ENCODE measurements at places on chromosomes 4 and X.

DNA sequence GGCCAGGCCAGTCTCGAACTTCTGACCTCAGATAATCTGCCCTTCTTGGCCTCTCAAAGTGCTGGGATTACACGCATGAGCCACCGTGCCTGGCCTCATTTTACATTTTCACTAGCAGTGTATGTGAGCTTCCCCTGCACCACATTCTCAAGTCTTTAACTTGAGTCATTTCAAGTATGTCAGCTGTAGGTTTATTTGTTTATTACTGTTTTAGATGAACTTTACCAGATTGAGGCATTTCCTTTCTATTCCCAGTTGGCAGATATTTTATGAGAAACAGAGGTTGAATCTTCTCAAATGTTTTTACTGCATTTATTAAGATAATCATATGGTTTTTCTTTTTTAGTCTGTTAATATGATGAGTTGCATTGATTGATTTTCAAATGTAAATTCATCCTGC lies 114.6 kb upstream of the SH3RF1 start:
- H3K4me3 ChIP-seq: no peak overlapping the region
- no peak overlapping the region for H3K27ac ChIP-seq
- no peaks in the 10 kb centered on the region for H3K4me1 ChIP-seq
- DNase-seq: no peak
- no peaks in the 10 kb centered on the region for H3K27me3 ChIP-seq

DNA sequence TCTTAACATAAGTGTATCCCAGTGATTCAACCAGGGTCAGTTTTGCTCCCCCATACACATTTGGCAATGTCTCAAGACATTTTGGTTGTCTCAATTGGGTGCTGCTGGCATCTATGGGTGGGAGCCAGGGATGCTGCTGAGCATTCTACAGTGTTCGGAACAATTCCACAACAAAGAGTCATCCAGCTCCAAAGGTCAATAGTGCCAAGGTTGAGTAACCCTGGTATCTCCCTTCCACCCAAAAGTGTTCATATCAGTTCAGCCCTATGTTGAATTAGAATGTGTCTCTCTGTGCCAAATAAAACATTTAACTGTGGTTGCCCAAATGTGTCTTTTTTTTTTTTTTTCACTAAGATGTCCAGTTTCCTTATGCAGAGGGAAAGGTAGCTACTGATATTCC lies 129.4 kb upstream of the RAI2 start:
- no peak for DNase-seq
- H3K27ac ChIP-seq: no peak overlapping the region
- peaks cover 7% of the 10 kb centered on the region for H3K4me1 ChIP-seq
- peaks cover 1% of the 10 kb centered on the region for H3K36me3 ChIP-seq
- no peak overlapping the region for H3K4me3 ChIP-seq

DNA sequence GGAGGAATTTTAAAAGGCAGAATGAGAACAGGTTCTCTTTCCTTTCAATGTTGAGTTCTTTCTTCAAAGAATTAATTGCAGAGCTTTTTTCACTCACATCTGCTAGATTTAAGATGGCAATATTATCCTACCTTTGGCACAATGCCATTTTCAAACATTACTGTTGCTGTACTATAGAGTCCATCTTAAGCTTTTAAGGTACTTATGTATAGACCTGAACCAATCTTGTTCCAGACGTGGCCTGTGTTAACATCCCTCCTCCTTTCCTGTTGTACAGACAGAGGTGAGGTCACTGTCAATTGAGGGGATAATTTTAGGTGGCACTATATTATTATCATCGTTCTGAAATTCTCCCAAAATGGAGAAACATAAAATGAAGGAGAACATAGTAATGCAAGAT lies 53.0 kb upstream of the MYOZ2 start:
- no peak overlapping the region for H3K4me3 ChIP-seq
- no peaks in the 10 kb centered on the region for H3K27me3 ChIP-seq
- H3K27ac ChIP-seq: peak overlapping the region; percentile 59
- peaks cover 13% of the 10 kb centered on the region for H3K4me1 ChIP-seq

DNA sequence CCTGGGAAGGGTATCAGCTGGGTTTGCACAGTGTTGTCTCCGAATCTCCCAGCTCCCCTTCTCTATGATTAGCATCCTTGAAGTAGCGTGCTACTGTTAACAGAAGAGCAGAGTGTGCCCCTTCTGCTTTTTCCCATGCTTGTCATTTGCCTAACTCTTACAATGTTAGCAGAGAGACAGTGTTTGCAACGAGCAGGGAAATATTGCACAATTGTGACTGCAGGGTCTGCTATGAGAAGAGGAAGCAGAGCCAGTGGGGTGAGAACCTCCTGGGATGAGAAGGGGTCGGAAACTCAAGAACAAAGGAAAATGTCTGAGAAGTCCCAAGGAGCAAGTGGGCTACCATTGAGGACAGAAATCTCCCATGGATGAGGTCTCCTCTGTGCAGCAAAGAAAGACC lies 7.8 kb upstream of the CHRNA9 start:
- H3K27ac ChIP-seq: peak overlapping the region; percentile 8
- no peaks in the 10 kb centered on the region for H3K36me3 ChIP-seq
- peaks cover 31% of the 10 kb centered on the region for H3K4me1 ChIP-seq
- DNase-seq: no peak
- no peak overlapping the region for H3K4me3 ChIP-seq

GRCh38 chrX:140709421-140709846 lies at the start of gene LINC00632:
Gene LINC00632 (plus strand): TSS chrX:140709759.
- DNase-seq: no peak
- H3K27me3 ChIP-seq: no peaks in the 10 kb centered on the region
- peak within 1 kb of the TSS; percentile 66 for H3K4me3 ChIP-seq
- peak within 1 kb of the TSS; percentile 83 for H3K27ac ChIP-seq

GRCh38 chrX:41245641-41246040 lies 88.3 kb upstream of the DDX3X start:
- no peak for DNase-seq
- no peaks in the 10 kb centered on the region for H3K4me1 ChIP-seq
- no peak overlapping the region for H3K27ac ChIP-seq
- no peak overlapping the region for H3K4me3 ChIP-seq

DNA sequence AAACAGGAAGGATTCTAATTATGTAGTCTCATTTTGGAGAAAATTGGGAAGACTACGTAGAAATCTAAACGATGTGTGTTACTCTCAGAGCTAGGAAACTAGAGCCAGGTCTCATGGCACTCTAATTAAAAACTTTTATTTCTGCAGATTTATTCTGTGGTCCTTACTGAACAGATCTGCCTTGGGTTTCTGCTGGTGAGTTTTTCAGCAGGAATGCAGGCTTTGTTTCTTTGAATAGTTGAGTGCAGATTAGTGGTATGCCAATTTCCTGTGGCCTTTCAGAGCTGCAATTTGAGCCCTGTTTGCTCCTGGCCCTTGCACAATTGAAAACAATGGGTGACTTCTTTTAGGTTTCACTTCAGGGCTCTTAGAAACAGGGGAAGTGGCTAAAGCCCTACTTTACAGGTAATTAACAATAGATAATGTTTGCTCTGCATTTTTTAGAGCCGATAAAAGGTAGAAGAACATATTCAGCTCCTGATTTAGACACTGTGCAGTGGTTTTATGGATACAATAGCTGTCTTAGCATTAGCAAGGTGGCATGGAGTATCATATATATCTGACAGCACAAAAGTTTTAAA lies 21.8 kb downstream of the SPRY1 start:
- H3K36me3 ChIP-seq: no peaks in the 10 kb centered on the region
- H3K27ac ChIP-seq: peak overlapping the region; percentile 75
- DNase-seq: no peak
- H3K4me3 ChIP-seq: no peak overlapping the region
- H3K4me1 ChIP-seq: peaks cover 46% of the 10 kb centered on the region

DNA sequence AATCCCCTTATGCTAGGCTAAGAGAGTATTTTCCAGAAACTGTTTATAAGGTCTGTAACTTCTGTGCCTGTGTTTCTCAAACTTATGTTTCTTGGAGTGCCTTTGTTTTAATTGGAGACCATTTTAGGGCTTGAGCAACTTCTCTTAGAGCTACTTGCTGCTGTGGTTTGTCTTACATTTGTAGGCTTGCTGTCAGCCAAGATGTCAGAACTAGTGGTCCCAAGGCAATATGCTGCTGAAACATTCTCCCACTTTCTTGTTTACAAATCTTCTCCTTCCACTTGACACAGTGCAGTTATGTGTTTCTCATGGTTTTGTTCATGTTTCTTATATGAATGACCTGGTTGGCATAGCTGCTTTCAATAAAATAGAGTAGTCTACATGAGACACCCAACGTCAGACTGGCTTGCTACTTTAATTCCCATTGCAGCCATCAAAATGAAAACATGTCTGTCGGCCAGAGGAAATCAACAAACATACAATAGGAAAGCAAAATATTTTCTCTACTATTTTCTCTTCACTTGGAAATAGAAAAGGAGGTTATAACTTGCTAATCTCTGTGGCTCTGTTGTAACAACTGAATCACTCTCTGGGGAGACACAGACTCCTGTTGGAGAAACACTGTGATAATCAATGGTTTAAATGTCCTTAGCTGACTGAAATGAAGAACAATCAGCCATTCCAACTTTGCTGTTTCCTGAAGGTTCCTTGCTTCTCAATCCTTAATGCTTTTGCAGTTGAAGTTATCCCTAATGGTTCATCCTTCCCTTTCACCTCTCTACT lies 426.4 kb downstream of the PDGFC start:
- H3K27ac ChIP-seq: no peak overlapping the region
- DNase-seq: no peak
- H3K36me3 ChIP-seq: no peaks in the 10 kb centered on the region
- no peak overlapping the region for H3K4me3 ChIP-seq
- H3K4me1 ChIP-seq: peaks cover 15% of the 10 kb centered on the region

GRCh38 chrX:70504772-70505450 lies 60.3 kb downstream of the DLG3 start:
- peaks cover 7% of the 10 kb centered on the region for H3K4me1 ChIP-seq
- DNase-seq: no peak
- no peak overlapping the region for H3K27ac ChIP-seq
- no peak overlapping the region for H3K4me3 ChIP-seq

DNA sequence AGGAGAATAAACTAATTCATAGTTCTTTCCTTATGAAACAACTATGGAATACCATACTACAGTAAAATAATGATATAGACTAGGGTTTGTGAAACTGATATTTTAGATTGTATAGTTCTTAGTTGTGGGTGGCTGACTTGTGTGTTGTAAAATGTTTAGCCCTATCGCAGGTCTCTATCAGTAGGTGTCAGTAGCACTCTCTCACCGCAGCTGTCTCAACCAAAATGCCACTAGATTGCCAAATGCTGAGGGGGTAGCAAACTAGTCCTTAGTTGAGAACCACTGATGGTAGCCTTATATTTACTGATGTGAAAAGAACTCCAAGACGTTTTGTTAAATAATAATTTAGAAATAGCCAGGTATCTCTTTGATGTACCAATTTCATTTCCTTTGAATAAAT lies 48.1 kb downstream of the RHOXF2B start:
- no peaks in the 10 kb centered on the region for H3K36me3 ChIP-seq
- no peak overlapping the region for H3K27ac ChIP-seq
- no peaks in the 10 kb centered on the region for H3K27me3 ChIP-seq
- H3K4me3 ChIP-seq: no peak overlapping the region

DNA sequence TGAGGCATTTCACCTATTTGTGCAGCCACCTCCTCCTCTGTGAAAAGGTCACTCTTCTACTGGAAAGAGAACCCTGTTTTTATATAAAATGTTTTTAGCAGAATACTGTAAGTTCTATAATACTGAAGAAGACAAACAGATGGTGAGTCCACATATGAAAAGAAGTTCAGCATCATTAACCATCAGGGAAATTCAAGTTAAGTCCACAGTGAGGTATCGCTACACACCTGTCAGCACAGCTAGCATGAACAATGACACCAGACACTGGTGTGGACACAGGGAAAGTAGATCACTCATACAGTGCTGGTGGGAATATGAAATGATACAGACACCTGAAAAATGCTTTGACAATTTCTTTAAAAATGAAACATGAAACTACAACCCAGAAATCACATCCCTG lies 133.0 kb downstream of the MAD2L1 start:
- DNase-seq: no peak
- no peaks in the 10 kb centered on the region for H3K36me3 ChIP-seq
- H3K4me1 ChIP-seq: no peaks in the 10 kb centered on the region

GRCh38 chr4:156505341-156505955 lies 466.2 kb downstream of the PDGFC start:
- peaks cover 12% of the 10 kb centered on the region for H3K36me3 ChIP-seq
- no peak for DNase-seq
- no peak overlapping the region for H3K27ac ChIP-seq
- H3K27me3 ChIP-seq: no peaks in the 10 kb centered on the region

DNA sequence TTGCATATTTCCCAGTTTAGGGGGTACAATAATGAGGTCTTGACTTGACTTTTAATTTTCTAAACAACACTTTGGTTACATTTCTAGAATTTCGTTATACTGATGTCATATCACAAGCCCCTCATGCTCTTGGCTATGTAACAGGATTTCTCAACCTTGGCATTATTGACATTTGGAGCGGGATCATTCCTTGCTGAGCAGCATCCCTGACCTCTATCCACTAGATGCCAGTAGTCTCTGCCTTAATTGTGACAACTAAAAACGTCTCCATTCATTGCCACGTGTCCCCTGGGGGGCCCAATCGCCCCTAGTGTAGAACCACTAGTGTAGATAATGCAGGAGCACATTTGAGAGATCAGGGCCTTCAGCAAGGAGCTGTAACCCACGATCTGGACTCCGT lies 234.2 kb upstream of the MID1 start:
- H3K4me3 ChIP-seq: no peak overlapping the region
- no peak for DNase-seq
- H3K4me1 ChIP-seq: no peaks in the 10 kb centered on the region
- H3K27me3 ChIP-seq: no peaks in the 10 kb centered on the region
- no peaks in the 10 kb centered on the region for H3K36me3 ChIP-seq

DNA sequence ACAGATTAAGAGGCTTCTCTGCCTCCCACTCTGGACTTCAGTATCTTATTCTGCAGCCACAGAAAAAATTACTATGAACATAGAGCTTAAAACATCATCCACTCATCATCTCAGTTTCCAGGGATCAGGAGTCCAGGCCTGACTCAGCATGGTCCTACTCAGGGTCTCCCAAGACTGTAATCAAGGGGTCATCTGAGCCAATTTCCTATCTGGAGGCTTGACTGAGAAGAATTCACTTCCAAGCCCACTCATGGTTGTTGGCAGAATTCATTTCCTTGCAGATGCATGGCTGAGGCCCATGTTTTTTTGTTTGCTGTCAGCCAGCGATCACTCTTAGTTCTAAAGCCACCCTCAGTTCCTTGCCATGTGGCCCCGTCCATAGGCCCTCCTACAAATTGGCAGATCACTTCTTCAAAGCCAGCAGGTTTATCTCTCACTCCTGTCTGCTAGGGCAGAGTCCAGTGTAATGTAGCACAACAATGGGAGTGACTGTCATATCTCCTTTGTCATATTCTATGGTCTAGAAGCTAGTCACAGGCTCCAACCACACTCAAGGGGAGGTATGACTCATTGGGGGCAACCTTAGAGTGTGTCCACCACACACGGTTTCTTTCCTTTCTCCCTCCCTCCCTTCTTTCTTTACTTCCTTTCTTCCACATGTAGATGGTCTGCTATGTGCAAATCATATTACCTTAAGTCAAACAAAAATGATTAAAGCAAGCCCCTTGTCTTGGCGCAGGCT lies 251.6 kb downstream of the QDPR start:
- no peak overlapping the region for H3K27ac ChIP-seq
- H3K4me3 ChIP-seq: no peak overlapping the region
- H3K27me3 ChIP-seq: peaks cover 10% of the 10 kb centered on the region
- no peak for DNase-seq
